ENCODE measurements at places on chromosomes 1 and 21. TPM values are rescaled to one million over a fixed set of nuclear protein-coding genes. Genes with fewer than 3 reads are reported as not detected.

The SEMA4A gene
- total RNA-seq, result 0.77 TPM

The HUNK gene
- total RNA-seq, result under 0.01 TPM

The PPT1 gene
- total RNA-seq, result 41.0 TPM

DNA sequence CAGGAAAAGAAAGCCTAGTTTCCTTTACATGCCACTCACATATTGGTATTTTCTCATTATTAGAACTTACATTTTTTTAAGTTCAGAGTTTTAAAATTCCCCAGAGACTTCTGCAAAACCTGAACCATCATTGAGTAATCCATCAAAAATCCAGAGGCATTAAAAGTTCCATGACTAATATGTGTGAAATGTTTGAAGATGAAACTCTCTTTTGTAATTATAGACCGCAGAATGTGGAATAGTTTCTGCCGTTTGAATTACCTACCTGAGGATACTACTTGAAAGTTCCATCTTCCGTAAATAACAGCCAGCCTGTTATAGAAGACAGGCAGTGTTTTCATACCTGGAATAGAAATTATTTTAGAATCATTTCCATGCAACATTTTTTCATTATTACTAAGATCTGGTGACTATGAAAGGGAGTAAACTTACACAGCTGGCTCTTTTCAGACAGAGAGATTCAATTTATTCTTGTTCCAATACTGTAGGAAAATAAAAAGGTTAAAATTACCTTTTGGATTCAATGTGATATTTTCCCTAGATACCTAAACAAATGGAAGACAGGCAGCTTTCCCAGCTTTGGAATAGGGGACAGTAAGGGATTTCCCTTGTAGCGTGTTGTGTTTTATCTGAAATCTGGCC lies 131.4 kb downstream of the ST6GALNAC5 start:
- no peak overlapping the region for H3K4me3 ChIP-seq
- no peak overlapping the region for H3K27ac ChIP-seq
- H3K27me3 ChIP-seq, result no peaks in the 10 kb centered on the region

GRCh38 chr1:112579801-112580510 lies 39.0 kb downstream of the ST7L start:
- H3K4me3 ChIP-seq, result no peak overlapping the region
- H3K36me3 ChIP-seq, result peaks cover 1% of the 10 kb centered on the region
- H3K27me3 ChIP-seq, result no peaks in the 10 kb centered on the region
- no peaks in the 10 kb centered on the region for H3K4me1 ChIP-seq
- no peak overlapping the region for H3K27ac ChIP-seq

The OVAAL gene
- not detected for total RNA-seq

The KCNJ9 gene
- total RNA-seq, result under 0.01 TPM

GRCh38 chr1:47664356-47664755 lies 226.5 kb downstream of the FOXD2 start:
- no peak overlapping the region for H3K4me3 ChIP-seq
- no peaks in the 10 kb centered on the region for H3K4me1 ChIP-seq
- H3K27ac ChIP-seq, result no peak overlapping the region
- H3K27me3 ChIP-seq, result no peaks in the 10 kb centered on the region
- no peaks in the 10 kb centered on the region for H3K36me3 ChIP-seq
- no peak for DNase-seq

The ETV3L gene
- not detected for total RNA-seq

DNA sequence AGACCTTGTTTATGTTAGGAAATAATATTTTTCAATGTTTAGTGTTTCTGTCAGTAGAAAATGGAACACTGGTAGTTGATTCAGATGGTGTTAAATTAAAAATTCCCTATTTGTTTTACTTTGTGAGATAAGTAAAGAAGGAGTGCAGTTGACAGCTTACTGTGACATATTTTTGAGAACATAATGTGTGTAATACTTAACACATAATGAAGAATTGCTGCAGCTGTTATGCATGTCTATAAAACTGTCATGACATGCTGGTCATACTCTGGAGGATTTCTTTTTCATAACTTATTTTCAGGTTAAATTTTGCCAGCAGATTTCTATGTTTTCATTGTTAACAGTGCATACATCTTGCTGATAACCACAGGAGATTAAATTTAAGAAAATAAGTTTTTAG lies 296.1 kb downstream of the CTH start:
- no peaks in the 10 kb centered on the region for H3K4me1 ChIP-seq
- no peak overlapping the region for H3K4me3 ChIP-seq
- H3K36me3 ChIP-seq, result no peaks in the 10 kb centered on the region
- H3K27ac ChIP-seq, result no peak overlapping the region
- no peak for DNase-seq

GRCh38 chr1:85360730-85361493 lies 84.5 kb upstream of the BCL10 start:
- peaks cover 16% of the 10 kb centered on the region for H3K4me1 ChIP-seq
- H3K36me3 ChIP-seq, result no peaks in the 10 kb centered on the region
- H3K27me3 ChIP-seq, result no peaks in the 10 kb centered on the region
- peak overlapping the region; percentile 26 for H3K27ac ChIP-seq

DNA sequence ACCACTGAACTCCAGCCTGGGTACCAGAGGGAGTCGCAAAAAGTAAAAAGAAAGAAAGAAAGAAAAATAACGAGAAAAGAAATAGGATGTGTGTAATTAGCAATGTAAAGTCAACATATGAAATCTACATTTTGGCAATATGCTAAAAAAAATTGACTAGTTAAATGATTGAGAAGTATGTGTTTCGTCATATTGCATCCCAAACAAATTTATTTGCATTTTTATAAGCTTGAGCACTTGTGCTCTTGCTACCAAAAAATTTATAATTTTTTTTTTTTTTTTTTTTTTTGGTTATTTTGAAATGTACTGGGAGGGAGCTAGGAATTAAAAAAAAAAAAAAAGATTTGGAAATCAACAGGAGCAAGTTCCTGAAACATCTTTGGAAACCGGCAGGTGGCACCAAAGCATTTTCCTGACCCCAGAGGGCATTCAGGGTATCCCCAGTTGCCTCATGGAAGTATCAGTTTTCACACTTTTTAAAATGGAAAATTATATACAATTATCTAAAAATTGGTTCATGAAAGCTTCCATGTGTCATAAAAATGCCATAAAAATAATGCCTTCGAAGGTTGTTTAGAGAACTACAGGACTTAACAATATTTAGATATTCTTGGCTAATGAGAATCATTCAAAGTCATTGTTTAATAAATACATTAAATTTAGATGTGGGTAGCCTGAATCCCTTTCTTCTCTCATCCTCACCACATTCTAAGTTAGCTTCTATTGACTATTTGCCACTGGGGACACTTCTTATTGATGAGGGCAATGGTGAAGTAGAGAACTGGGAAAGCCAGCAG lies 4.8 kb upstream of the HEATR1 start:
- peaks cover 2% of the 10 kb centered on the region for H3K4me1 ChIP-seq
- H3K4me3 ChIP-seq, result no peak overlapping the region
- no peaks in the 10 kb centered on the region for H3K36me3 ChIP-seq
- DNase-seq, result peak; percentile 60
- H3K27ac ChIP-seq, result no peak overlapping the region
